A549 treated with AZD2906 at 1 μM for 4 hours (cell line): ENCODE measurements at places on chromosomes 13 and 19. TPM values are rescaled to one million over a fixed set of nuclear protein-coding genes. Genes with fewer than 3 reads are reported as not detected.

The CLEC4G gene
- not detected in 5 replicates for total RNA-seq

The SMIM24 gene
- total RNA-seq = 0.80 to 1.1 TPM (median 0.97 TPM) in 5 replicates

The C13orf42 gene
- total RNA-seq = not detected in 5 replicates

The OR10H1 gene
- total RNA-seq = not detected in 5 replicates

The ZNF433 gene
- not detected in 5 replicates for total RNA-seq

The PODNL1 gene
- total RNA-seq = 0.65 to 1.6 TPM (median 1.4 TPM) in 5 replicates

The HDGFL2 gene
- total RNA-seq = 25.2 to 29.7 TPM (median 26.5 TPM) in 5 replicates

The FPR2 gene
- total RNA-seq = not detected in 5 replicates

The VAV1 gene
- 6.2 to 8.2 TPM (median 6.7 TPM) in 5 replicates for total RNA-seq

The FSD1 gene
- total RNA-seq = 8.0 to 9.1 TPM (median 8.3 TPM) in 5 replicates

The CABP5 gene
- total RNA-seq = not detected in 5 replicates

The ZNF541 gene
- total RNA-seq = 0.03 to 0.06 TPM (median 0.05 TPM) in 4 of 5 replicates, not detected in the other

The STK11 gene
- total RNA-seq = 32.1 to 38.5 TPM (median 36.4 TPM) in 5 replicates

The PGLYRP1 gene
- not detected in 5 replicates for total RNA-seq

The NPAS1 gene
- total RNA-seq = 6.0 to 9.2 TPM (median 6.5 TPM) in 5 replicates

The ZNF729 gene
- total RNA-seq = not detected in 5 replicates

The CCDC122 gene
- 2.2 to 3.2 TPM (median 2.9 TPM) in 5 replicates for total RNA-seq

The ZNF841 gene
- 1.6 to 1.9 TPM (median 1.8 TPM) in 5 replicates for total RNA-seq

The PRX gene
- 1.1 to 1.8 TPM (median 1.3 TPM) in 5 replicates for total RNA-seq

The TINCR gene
- 2.2 to 3.5 TPM (median 2.6 TPM) in 5 replicates for total RNA-seq

The DNAJC15 gene
- total RNA-seq = 0.14 to 0.32 TPM (median 0.26 TPM) in 5 replicates

The CRX gene
- total RNA-seq = not detected in 5 replicates

The EFNA2 gene
- 1.2 to 2.5 TPM (median 2.3 TPM) in 5 replicates for total RNA-seq

The PPP1R12C gene
- 55.2 to 86.5 TPM (median 80.7 TPM) in 5 replicates for total RNA-seq

The RDH8 gene
- 0.07 to 0.31 TPM (median 0.26 TPM) in 5 replicates for total RNA-seq

The BEST2 gene
- 2.4 to 4.3 TPM (median 3.7 TPM) in 5 replicates for total RNA-seq

The TTC9B gene
- 0.20 to 0.61 TPM (median 0.49 TPM) in 5 replicates for total RNA-seq

The ZFP14 gene
- total RNA-seq = 1.5 to 2.3 TPM (median 2.0 TPM) in 5 replicates

The ZNF431 gene
- total RNA-seq = 2.4 to 3.4 TPM (median 3.0 TPM) in 5 replicates

The LIPE gene
- total RNA-seq = 1.4 to 2.1 TPM (median 1.6 TPM) in 5 replicates

The LRG1 gene
- 0.06 to 0.20 TPM (median 0.11 TPM) in 5 replicates for total RNA-seq

The ZNF880 gene
- 0.63 to 1.5 TPM (median 0.81 TPM) in 5 replicates for total RNA-seq

The SETDB2 gene
- total RNA-seq = 1.6 to 2.1 TPM (median 1.8 TPM) in 5 replicates

The CFAP97D2 gene
- not detected in 5 replicates for total RNA-seq

The HS6ST3 gene
- total RNA-seq = not detected in 5 replicates

The KLK12 gene
- total RNA-seq = not detected in 5 replicates

The KRTDAP gene
- not detected in 5 replicates for total RNA-seq

The RNF126 gene
- total RNA-seq = 54.8 to 75.9 TPM (median 73.1 TPM) in 5 replicates

The ZNF570 gene
- 2.0 to 4.7 TPM (median 3.2 TPM) in 5 replicates for total RNA-seq

The OVOL3 gene
- total RNA-seq = 0.19 to 0.32 TPM (median 0.29 TPM) in 4 of 5 replicates, not detected in the other

The ZSCAN4 gene
- not detected in 5 replicates for total RNA-seq

The ZNF284 gene
- total RNA-seq = 0.30 to 0.55 TPM (median 0.38 TPM) in 5 replicates

The APOC4 gene
- not detected in 5 replicates for total RNA-seq

The NXNL1 gene
- total RNA-seq = not detected in 5 replicates

The WDR88 gene
- total RNA-seq = 0.20 to 0.28 TPM (median 0.21 TPM) in 3 of 5 replicates, not detected in the others

The CD37 gene
- not detected in 5 replicates for total RNA-seq

The TEX26 gene
- not detected in 5 replicates for total RNA-seq

The RAB8A gene
- 47.7 to 103 TPM (median 50.2 TPM) in 5 replicates for total RNA-seq

The IGFL2 gene
- total RNA-seq = 0.37 to 0.86 TPM (median 0.56 TPM) in 5 replicates

The TMEM238 gene
- total RNA-seq = 2.0 to 9.6 TPM (median 7.8 TPM) in 5 replicates
